Stimulated activated memory B cell treated with anti-CD40 and anti-IgM and Interleukin-4, amounts not matched to agents 10 μg/mL and 1 μg/mL and 100 μg/mL, for 72 hours (primary cell): ENCODE measurements at places on chromosomes 2 and 18.

GRCh38 chr2:60557486-60557864 is 4.0 kb upstream of the BCL11A start:
- H3K36me3 ChIP-seq, result no peaks in the 10 kb centered on the region
- peak overlapping the region; percentile 90 for H3K27ac ChIP-seq
- H3K27me3 ChIP-seq, result no peaks in the 10 kb centered on the region

GRCh38 chr2:27347641-27348040 is 8.9 kb downstream of the GTF3C2 start:
- no peak overlapping the region for H3K4me3 ChIP-seq
- H3K4me1 ChIP-seq, result peaks cover 33% of the 10 kb centered on the region
- peaks cover 23% of the 10 kb centered on the region for H3K36me3 ChIP-seq
- H3K27me3 ChIP-seq, result no peaks in the 10 kb centered on the region

DNA sequence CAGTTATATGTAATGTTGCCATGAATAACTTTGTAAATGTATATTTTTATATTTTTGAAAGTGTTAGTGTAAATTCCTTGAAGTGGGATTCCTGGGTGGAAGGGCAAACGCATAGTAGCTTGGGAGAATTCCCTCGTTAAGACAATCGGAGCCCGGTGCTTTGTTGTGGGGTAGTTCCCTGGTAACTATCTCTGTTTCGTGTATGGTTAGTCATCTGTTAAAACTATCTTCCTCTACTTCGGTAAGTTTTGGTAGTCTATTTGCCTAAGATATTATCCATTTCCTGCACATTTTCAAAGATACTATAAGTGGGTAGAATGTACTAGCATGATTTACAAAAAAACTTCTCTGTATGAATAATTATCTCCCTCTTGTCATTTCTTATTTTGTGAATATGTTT is 113.8 kb upstream of the NRXN1 start:
- no peaks in the 10 kb centered on the region for H3K36me3 ChIP-seq
- ATAC-seq, result no peak
- no peak overlapping the region for H3K27ac ChIP-seq
- H3K4me1 ChIP-seq, result no peaks in the 10 kb centered on the region
- H3K4me3 ChIP-seq, result no peak overlapping the region

DNA sequence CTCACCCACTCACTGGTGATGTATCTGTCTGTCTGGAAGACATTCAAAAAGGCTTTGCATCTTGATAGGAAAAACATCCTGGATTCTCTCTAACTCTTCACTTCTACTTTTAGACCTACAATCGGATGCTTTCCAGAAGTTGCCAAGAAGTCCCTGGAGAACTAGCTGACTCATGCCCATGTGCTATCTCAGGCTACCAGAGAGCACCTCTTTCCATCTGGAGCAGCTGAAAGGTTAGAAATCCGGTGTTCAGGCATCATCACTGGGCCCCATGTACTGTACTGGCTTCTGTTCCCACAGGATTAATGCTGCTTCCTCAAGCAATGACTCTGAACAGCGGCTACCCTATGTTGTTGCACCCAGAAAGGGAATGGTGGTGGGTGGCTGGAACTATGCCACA is 259.0 kb downstream of the NBAS start:
- H3K27me3 ChIP-seq, result no peaks in the 10 kb centered on the region
- H3K4me1 ChIP-seq, result no peaks in the 10 kb centered on the region
- peaks cover 82% of the 10 kb centered on the region for H3K36me3 ChIP-seq
- no peak overlapping the region for H3K27ac ChIP-seq

GRCh38 chr2:218046238-218046637 is 22.8 kb upstream of the RUFY4 start:
- H3K27me3 ChIP-seq, result peaks cover 19% of the 10 kb centered on the region
- peak; percentile 66 for ATAC-seq
- H3K4me3 ChIP-seq, result no peak overlapping the region
- H3K27ac ChIP-seq, result no peak overlapping the region
- peaks cover 18% of the 10 kb centered on the region for H3K4me1 ChIP-seq
- peaks cover 21% of the 10 kb centered on the region for H3K36me3 ChIP-seq

GRCh38 chr2:207141386-207141785 is 24.4 kb downstream of the KLF7 start:
- peaks cover 17% of the 10 kb centered on the region for H3K36me3 ChIP-seq
- H3K27me3 ChIP-seq, result no peaks in the 10 kb centered on the region
- peaks cover 62% of the 10 kb centered on the region for H3K4me1 ChIP-seq

- H3K4me1 ChIP-seq, result no peaks in the 10 kb centered on the region
- no peak for ATAC-seq
Observed at GRCh38 chr2:185208261-185208660, 530.3 kb upstream of the FSIP2 start.

- H3K36me3 ChIP-seq, result no peaks in the 10 kb centered on the region
- no peak overlapping the region for H3K4me3 ChIP-seq
- H3K27me3 ChIP-seq, result peaks cover 93% of the 10 kb centered on the region
- no peak for ATAC-seq
Observed at GRCh38 chr2:176158855-176159662, 2.0 kb downstream of the HOXD3 start.

DNA sequence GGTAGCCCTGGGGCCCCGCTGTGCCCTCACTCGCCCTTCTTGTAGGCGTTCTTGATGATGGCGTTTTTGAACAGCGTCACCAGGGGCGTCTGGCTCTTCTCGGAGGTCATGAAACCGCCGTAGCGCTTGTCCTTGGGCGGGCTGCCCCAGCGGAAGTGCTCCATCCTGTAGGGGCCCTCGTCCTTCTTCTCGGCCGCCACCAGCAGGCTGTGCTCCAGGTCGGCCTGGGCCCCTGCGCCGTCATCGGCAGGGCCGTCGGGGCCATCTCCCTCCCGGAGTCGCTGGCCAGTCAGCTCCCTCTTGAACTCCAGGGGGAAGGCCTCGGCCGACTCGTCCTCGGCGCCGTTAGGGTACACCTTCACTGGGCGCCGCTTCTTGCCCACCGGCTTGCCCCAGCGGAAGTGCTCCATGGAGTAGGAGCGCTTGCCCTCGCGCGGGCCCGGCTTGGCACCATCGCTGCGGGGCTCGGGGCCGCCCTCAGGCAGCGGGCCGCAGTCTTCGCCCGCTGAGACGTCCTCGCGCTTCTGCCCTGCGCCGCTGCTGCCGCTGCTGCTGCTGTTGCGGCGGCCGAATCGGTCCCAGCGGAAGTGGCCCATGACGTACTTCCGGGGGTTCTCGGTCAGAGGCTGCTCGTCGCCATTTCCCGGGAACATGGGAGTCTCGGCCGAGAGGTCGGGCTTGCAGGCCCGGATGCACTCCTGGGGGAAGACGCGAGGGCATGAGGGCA is 7.2 kb downstream of the POMC start:
- peak overlapping the region; percentile 75 for H3K4me3 ChIP-seq
- peak; percentile 68 for ATAC-seq
- peaks cover 28% of the 10 kb centered on the region for H3K4me1 ChIP-seq
- no peaks in the 10 kb centered on the region for H3K27me3 ChIP-seq
- H3K36me3 ChIP-seq, result no peaks in the 10 kb centered on the region
- H3K27ac ChIP-seq, result peak overlapping the region; percentile 79
